Occipital lobe (tissue), 3 donors: ENCODE measurements at places on chromosomes 3 and 15. TPM values are rescaled to one million over a fixed set of nuclear protein-coding genes. Genes with fewer than 3 reads are reported as not detected.

GRCh38 chr3:129005526-129006303 is 4.6 kb downstream of the EFCC1 start:
- no peak for DNase-seq

The PTH1R gene
- 2.3 TPM for total RNA-seq

DNA sequence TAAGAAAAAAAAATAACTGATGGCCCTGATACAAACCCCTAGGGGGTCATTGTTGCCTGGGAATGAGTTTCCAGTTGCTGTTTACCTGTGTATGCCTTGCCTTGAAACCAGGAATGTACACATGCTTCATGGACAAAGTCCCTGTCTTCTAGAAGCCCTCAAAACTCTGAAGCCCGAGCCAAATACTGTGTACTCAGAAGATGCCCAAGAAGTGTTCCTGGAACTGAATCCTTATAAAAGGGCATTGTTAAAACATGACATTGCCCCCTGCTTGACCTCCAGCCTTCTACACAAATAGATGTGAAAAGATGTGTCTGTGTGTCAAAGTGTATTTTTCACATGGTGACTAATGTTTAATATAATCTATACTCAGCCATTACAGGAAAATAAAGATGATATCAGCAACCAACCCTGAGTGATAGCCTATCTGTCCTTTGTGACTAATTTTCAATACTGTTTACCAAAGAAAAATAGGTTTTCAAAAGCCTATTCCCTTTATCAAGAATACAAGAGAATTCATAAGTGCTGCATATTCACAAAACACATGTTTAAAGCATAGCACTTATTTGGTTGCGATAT is 325.9 kb downstream of the MECOM start:
- DNase-seq: no peak

The MEIS2 gene
- total RNA-seq: 151 TPM

- DNase-seq: no peak
These were observed 17.8 kb upstream of the SMAD6 start for GRCh38 chr15:66684136-66684681.
